ENCODE measurements at places on chromosomes 1 and 21.

GRCh38 chr1:181669246-181669645, 185.9 kb downstream of the CACNA1E start:
- no peak for DNase-seq

- DNase-seq: no peak
Observed at GRCh38 chr1:156748670-156749418, 2.6 kb downstream of the HDGF start.

DNA sequence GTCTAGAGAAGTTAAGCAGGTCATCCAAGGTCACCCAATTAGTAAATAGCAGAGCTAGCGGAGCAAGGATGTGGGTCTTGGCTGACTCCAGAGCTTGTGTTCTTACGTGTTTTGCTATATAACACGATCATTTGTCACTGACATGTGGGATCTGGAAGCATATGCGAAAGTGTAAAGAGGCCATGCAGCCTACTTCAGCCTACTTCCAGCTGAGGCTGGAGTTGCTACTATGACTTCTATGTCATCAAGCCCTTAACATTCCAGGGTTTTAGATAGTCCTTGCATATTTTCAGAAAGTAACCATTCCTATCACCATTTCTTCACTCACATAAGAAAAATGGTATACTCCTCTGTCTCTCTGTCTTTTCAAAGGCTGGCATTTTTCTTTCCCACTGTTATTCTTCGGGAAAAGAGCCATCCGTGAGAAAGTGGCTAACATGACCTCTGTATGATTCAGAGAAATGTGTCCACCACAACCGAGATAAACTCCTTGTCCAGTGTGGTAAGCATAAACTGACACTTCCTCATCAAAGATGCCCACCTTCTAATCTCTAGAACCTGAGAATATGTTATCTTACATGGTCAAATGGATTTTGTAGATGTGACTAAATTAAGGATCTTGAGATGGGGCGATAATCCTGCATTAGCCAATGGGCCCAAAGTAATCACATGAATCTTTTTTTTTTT, 24.0 kb upstream of the ABL2 start:
- no peak for DNase-seq

GRCh38 chr1:217315346-217315745, 315.5 kb downstream of the GPATCH2 start:
- no peak for DNase-seq

- DNase-seq: no peak
Observed at GRCh38 chr21:41247561-41248545, 68.7 kb upstream of the FAM3B start.

DNA sequence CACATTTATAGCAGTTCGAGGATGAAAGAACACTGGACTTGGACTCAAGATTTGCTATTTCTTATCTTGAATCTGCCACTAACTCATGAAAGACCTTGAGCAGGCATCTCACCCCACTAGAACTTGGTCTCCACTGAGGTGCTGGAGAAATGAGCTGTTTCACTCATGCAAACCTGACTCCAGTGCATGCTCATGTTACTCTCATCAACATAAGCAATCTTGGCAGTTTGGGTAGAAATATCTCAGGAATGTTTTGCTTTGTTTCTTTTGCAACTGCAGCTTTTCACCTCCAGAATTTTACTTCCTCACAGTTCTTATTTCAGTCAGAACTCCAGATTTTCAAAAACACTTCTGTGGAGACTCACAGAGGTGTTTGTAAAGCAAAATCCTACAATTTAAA, 46.2 kb upstream of the DAB1 start:
- DNase-seq: no peak

- no peak for DNase-seq
Observed at GRCh38 chr1:2529784-2530512, at the start of gene HES5. HES5 (minus strand) TSS chr1:2530263; CDS start chr1:2530164, 99 bp downstream.

GRCh38 chr21:35720208-35720731, 340.1 kb downstream of the SETD4 start:
- no peak for DNase-seq

DNA sequence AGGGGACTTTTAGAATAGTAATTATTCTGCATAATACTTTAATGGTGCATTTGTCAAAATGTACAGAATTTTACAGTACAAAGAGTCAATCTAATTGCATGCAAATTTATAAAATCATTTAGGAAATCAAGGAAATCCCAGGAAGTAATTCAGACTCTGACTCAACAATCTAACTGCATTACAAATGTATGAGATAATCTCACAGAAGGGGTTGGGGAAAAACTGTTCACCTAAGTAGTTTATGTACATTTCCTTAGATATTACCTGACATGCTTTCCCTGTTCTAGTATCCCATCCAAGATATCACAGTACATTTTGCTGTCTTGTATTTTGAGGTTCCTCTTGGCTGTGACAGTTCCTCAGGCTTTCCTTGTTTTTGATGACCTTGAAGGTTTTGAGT, 4.7 kb downstream of the CRB1 start:
- DNase-seq: no peak

DNA sequence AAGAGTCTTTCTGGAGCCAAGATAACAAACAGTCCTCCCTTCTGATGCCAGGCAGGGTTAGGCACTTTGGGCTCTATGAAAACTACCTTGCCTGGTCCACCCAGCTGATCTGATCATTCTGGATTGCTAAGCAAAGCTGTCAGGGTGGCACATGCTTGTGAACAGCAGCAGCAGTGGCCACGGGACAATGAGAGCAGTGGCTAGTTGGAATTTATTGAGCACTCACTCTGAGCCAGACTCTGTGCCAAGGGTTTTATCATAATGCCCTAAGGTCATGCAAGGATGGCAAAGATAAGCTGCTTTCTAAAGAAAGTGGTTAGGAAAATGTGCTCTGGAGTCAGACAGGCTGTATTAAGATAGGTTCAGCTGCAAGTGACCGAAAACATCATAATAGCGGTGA, 390.4 kb upstream of the VAMP3 start:
- no peak for DNase-seq

Data from NCI-H1694 treated with DMSO at 0.1 percent for 48 hours (cell line).